ENCODE measurements at places on chromosomes 2 and 18. TPM values are rescaled to one million over a fixed set of nuclear protein-coding genes. Genes with fewer than 3 reads are reported as not detected.

GRCh38 chr2:160614391-160614790 lies 120.8 kb upstream of the RBMS1 start:
- no peak for DNase-seq

DNA sequence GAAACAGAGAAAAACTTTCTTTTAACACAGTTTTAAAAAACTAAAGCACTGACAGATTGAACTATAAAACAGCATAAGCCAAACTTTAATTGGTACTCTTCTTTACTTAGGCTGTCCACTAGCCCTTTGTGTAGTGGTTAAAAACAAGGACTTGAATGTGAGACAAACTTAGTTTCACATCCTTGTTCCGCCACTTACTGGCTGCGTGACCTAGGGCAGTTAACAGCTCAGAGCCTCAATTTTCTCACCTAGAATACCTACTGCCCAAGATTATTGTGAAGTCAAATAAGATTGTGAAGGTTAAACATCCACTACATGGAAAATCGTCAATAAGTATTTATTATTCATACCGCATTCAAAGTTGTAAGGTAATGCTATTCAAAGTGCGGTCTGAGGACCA lies 2.0 kb downstream of the WDR35 start:
- DNase-seq = no peak

Gene WDCP
- 13.3 TPM for total RNA-seq

Gene HOXD8
- 30.3 TPM for total RNA-seq

All from dermis blood vessel endothelial cell (primary cell).